ENCODE measurements at places on chromosomes 11 and 22.

DNA sequence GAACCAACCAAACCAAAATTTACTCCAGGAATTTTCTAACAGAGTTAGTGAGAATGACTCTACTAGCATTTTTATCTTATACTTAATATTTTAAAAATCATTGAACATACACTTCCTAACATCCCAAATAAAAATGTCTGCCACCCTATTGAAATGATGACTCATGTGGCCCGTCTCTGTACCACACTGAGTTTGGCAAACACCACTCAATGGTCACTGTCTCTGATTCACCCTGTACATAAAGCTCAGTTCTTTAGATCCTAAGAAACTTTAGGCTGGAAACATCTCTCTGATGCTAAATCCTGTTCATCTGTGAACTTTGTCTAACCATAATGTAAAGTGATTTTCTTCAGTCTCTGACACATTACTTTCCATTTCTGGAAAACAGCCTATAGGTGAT is 182.0 kb downstream of the CWF19L2 start:
- no peak for DNase-seq

DNA sequence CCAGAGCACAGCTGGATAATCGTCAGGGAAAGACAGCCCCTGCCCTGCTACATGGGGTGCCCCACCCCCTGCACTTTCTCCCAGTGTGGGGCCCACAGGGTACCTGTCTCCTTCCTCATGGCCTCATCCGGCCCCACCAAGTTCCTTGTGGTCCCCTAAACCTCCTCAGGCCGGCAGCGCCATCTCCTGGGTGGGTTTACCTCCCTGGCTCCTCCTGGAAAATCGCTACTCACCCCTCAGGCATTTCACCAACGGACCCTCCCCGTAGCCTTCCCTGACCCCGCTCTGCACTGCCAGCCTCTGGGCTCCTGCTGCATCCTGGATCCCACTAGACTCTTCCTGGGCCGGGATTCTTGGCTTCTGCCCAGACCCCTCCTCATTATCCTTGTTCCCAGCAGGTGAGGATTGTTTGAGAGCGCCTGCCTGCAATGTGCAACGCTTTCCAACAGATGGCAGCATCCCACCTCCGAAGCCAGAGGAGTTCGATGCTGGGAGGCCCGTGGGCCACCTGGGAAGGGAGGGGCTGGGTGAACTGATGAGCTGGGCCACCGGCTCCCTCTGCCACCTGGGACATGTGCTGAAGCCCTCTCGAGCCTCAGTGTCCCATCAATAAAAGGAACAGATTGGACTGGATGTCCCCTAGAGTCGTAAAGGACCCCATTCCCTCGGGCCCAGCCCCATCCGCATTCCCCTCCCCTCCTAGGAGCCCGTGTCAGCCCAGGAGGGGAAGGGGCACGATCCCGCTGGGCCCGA is 44.2 kb upstream of the TTLL12 start:
- peak; percentile 50 for DNase-seq

DNA sequence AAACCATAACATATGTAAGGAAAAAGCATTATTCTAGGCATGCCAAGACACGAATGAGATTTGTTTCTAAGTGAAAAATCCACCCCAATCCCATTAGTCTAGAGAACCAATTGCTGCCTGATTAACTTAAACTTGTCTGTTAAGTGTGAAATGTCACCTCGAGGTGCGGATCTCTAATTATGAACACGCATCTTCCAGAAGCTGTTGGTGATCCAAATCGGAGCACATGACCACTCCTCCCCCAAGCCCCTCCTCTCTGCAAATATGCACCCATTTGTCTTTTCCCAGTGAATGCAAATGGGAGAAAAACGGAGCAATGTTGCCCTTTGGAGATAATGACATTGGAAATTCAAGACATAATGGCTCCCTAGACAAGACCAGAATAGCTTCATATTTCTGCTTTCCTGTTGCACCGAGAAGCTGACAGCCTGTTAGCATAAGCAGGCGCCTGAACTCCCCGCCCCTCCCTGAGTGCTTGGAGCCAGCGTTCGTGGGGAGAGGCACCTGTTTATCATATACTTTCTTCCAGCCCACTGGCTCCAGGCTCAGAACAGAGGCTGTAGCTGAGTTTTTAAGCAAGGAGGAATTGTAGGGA is 6.0 kb upstream of the FXYD6 start:
- DNase-seq = no peak

DNA sequence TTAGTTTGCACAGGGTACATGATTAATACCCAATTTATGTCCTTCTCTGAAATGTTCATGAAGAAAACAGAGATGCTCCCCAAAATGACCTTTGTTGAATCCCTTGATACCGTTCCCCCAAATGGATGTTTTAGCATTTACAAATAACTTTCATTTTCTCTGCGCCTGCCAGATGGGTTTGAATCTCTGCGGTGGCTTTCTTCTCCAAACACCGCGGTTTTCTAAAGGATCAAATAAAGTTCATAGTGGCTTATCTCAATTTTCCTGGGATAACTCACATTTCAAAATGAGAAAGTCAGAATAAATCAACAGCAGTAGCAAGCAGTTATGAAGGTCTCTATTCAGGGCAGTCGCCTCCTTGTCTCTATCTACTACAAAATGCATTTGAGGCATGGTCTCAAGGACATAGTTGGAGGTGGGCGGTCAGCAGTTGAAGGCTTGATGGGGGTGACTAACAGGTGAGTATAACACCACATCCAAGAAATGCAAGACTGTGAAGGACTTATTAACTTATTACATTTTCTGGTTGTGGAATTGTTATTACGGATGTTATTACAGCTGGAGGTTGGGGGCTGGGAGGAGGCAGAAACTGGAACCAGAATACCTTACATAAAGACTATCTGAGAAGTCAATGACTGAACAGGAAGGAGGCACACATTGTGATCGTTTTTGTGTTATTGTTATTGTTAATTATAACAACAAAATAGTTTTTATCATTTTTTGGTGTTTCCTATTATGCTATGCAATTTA is 1513.3 kb downstream of the FAM181B start:
- no peak for DNase-seq

GRCh38 chr11:27868226-27868625 is 168.0 kb upstream of the BDNF start:
- no peak for DNase-seq

DNA sequence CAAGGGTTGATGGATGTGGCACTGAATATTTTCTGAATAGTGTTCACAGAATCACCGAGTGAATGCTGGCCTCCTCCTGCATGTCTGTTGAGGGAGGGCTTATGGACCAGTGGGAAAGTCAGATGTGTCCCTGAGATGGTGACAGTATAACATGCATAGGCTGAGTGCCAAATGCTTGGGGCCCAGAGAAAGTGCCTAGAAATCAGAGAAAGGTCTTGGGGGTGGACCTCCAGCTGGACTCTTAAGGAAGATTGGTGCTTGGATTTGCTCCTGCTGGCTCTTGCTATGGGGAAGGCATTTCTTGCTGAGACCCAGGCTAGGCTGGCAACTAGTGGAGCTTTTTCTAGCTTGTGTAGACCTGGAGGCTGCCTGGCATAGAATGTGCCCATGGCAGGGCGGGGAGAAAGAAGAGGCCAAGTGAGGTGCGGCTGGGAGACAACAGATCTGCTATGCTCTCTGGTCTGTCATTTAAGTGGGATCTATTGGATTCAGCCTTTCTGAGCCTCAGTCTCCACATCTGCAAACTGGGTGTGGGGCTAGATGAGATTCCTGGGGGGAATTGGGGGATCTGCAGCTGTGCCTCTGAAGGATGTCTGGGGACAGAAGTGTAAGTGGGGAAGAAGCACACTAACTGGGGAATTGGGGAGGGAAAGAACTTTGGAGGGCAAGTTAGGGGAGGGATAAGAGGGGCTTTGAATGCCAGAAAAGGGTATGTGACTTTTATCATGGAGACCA is 27.4 kb downstream of the ZNRF3 start:
- DNase-seq = no peak

- DNase-seq = no peak
Observed at GRCh38 chr11:76615950-76616349, 54.6 kb downstream of the LRRC32 start.

Data from stimulated activated CD4-positive, alpha-beta T cell treated with anti-CD3 and anti-CD28 coated beads, Interleukin-1b, Interleukin-23, amount 100 ng/mL, for 1 hour (primary cell).